ENCODE measurements at places on chromosomes 4 and X. TPM values are rescaled to one million over a fixed set of nuclear protein-coding genes. Genes with fewer than 3 reads are reported as not detected.

DNA sequence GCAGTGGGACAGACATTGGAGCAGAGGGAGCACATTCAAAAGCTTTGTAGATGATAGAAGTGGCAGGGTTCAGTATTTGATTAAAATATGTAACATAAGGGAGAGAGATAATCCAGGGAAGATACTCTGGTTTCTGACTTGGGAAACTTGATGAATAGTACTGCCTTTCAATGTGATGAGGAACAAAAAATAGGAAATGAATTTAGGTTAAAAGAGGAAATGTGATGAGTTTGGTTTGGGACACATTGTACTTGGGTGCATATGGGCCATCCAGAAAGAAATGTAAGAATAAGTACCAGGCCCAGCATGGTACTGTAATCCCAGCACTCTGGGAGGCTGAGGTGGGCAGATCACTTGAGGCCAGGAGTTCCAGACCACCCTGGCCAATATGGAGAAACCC lies 20.9 kb upstream of the NDNF start:
- no peak for DNase-seq

- DNase-seq, result no peak
These were observed 10.5 kb downstream of the NKX3-2 start for GRCh38 chr4:13533670-13534343.

Gene NWD2
- not detected for total RNA-seq

Gene AFP
- not detected for total RNA-seq

Gene ANOS1
- 5.8 TPM for total RNA-seq

All from left ventricle myocardium superior (tissue), 1 donor.